ENCODE measurements at places on chromosomes 12 and 14.

- DNase-seq: no peak
Measured at GRCh38 chr12:107539196-107539939, 146.2 kb upstream of the PWP1 start.

GRCh38 chr14:83714151-83714550 lies 1815.8 kb upstream of the FLRT2 start:
- DNase-seq: no peak

DNA sequence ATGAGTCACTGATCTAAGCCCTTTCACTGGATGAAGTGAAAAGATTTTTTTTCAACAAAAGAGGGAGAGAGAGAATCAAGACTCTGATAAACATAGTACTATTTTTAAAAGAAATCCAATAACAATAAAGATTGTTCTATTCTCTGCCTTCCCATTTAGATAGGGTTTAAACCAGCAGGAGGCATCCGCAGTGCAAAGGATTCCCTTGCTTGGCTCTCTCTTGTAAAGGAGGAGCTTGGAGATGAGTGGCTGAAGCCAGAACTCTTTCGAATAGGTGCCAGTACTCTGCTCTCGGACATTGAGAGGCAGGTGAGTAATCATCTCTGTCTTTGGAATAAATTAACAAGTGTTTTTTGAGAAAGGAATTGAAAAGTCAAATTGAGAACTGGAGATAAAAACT lies 124.9 kb downstream of the DERA start:
- DNase-seq: no peak

DNA sequence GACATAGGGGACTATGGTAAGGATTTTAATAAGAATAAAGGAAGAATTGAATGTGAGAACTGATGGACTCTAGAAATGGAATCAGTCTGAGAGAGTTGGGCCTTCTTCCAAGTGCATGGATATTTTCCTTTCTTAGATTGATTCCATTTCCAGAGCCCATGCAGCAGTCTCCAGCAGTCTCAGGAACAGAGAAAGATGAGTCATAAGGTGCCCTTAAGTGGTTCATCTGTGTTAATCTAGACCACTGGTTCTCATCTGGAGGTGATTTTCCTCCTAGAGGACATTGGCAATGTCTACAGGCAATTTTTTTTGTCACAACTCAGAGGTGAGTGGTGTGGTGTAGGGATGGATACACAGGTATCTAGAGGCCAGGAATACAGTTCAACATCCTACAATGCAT lies 25.9 kb downstream of the TRIM9 start:
- no peak for DNase-seq

DNA sequence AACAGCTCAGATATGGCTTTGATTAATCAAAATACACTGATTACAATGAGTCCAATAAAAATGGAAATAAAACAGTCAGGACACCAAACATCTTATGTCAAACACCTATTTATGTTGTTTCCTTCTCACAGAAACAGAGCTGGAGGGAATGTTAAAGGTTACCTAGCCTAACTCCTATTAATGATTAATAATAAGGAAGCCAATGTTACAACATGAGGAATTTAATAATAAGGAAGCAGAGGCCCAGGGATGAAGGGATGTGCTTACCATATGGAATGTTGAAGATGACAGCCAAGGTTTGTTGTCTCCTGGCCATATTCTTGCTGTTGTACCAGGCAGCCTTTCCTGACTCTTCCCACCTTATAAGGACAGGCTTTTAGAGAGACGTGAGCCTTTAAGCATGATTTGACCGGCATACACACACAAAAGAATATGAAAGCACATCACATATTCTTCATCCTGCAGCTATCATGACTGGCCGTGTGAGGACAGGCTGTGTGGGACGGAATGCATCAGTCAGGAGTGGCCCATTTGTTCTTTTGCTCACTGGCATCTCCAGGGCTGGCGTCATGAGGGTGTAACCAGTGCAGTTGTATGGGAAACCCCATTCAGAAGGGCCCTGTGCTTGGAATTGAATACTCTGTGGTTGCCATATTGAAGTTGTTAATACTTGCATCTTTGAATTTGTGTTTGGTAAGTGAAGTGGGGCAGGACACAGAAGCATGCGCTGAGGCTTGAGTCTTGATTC lies 3.1 kb upstream of the GPRC5D start:
- DNase-seq: no peak

DNA sequence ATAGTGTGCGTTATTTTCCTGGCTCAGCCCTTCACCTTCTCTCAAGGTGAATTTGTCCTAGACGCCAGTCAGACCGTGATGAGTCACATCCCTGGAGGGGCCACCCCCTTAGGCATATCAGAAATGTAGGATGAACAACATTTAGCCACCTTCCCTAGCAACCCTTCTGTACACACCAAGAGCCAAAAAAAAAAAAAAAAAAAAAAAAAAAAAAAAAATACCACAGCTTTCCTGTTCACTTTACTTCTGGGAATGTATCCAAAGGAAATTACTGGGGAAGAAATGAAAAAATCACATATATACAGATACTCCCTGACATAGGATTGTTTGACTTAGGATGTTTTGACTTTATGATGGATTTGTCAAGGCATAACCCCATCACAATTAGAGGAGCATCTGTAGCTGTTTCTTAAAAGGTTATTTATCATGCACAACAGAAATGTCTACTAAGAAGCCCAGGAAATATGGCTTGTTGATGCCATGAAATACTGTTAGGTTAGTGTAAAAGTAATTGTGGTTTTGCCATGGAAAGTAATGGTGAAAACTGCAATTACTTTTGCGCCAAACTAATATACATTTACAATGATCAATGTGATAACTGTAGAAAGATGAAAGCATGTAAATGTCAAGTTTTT lies 68.2 kb upstream of the BDKRB2 start:
- DNase-seq: no peak

GRCh38 chr12:29614694-29615325 lies 117.3 kb upstream of the OVCH1 start:
- DNase-seq: no peak

DNA sequence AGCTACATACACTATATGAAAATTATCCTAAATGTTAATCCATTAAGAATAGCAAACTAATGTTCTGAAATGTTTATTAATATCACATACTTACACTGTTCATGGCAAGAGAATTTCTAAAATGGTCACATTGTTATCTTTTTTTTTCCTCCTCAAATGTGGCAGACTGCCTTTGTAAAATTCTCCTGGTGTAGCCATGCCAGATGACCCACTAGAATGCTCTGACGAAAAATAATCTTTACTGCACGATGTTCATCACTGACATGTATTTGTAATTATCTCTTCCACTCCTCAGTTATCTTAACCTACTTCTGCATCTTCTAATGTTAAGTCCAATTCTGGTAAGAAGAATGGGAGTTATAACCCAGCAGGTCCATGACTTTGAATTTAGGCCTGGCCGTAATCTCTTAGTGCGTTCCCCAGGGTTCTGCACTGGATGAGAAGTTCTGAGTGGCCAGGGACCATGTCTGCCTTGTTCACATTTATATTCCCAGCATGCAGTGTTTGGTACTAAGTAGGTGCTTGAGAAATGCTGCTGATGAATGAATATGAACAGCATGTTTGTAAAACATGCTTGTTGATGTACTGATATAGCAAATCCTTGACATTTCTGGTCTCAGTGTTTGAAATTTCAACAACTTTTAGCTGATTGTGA lies 46.7 kb downstream of the NOPCHAP1 start:
- DNase-seq: no peak

DNA sequence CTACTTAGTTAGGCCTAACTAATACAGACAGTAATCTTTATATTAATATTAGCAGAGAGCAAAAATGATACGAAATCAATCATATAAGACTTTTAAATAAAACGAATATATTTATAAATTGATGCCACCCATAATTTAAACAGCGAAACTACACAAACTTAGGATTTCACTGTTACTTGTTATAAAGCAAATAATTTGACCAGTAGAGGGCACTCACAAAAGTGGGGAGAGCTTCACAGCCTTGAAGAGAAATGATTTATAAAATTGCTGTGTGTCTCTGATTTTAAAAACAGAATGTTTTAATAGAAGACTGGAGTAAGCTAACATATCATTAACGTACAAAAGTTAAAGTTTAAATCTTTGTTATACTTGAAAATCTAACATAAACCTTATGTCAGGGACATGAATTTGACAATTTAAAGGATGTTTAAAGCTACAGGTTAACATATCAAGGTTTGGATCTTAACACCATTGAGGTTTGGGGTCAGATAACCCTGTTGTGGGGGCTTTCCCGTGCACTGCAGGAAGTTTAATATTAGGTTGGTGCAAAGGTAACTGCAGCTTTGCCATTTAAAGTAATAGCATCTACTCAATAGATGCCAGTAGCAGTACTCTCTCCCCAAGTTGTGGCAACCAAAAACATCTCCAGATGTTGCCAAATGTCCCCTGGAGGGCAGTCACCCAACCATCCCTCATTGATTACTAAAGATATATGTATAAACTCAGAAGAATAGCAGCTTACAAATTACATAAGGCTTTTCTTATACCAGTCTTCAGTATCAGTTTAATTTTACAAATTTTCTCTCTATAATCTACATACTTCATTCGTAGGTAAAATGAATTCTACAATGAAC lies 9.3 kb downstream of the KRAS start:
- DNase-seq: no peak

- no peak for DNase-seq
Measured at GRCh38 chr14:31024577-31025366, 677 bp upstream of the AP4S1 start.

DNA sequence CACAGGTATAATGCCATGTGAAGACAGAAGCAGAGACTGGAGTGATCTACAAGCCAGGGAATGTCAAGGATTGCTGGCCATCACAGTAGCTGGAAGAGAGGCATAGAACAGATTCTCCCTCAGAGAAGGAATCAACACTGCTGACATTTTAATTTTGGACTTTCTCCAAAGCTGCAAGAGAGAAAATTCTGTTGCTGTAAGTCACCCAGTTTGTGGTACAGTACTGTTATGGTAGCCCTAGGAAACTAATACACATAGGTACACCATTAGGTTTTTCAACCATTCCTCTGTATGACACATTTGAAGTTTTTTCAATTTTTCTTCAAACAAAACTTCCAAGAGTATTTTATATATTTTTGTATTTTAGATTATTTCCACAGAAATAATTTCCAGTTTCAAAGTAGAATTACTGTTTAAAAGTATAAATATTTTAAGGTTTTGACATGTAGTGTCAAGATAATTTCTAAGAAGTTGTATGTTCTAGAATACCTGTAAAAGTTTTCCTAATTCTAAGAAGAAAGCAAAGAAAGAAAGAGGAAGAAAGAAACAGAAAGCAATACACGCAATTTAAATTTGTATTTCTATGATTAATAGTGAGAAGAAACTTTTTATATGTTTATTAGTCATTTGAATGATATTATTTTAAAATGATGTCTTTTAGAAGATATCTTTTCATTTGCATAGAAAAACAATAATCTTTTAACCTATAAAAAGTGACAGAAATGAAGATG lies 64.9 kb upstream of the CATSPERB start:
- DNase-seq: no peak

- no peak for DNase-seq
Measured at GRCh38 chr12:71948390-71948789, 9.7 kb downstream of the TPH2 start.

DNA sequence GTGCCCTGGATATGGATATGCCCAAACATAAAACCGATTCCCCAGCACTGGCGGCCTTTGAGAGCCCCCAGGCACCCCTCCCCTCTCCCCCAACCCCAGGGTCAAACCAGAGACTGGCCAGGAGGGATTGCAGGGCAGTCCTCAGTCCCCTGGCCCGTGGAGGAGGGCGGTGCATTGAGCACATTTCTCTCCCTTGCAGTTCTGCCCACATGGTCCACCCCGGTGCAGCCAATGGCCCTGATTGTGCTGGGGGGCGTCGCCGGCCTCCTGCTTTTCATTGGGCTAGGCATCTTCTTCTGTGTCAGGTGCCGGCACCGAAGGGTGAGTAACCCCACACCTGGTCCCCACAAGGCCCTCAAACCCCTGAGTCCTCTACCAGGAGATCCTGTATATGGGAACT lies 3.4 kb upstream of the GPR162 start:
- no peak for DNase-seq

GRCh38 chr12:25491396-25492325 lies 61.4 kb downstream of the LMNTD1 start:
- DNase-seq: no peak

- peak; percentile 17 for DNase-seq
Measured at GRCh38 chr12:119938049-119938667, 50.9 kb upstream of the BICDL1 start.

DNA sequence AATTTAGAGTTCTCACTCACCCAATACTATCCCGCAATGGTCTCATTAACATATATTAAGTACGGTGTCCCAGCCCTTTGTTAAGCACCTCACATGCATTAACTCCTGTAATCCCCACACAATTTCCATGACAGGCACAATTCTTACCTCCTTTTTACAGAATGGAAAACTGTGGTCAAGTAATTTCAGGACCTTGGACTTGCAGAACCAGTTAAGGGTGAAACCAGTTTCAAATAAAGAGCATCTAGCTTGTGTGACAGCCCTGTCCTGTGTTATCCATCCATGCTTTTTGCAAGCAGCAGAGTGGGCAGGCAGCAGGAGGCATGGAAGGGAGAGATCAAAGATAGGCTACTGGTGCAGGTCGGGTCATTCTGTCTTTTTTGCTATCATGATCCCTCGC lies 470.8 kb downstream of the NELL2 start:
- no peak for DNase-seq

DNA sequence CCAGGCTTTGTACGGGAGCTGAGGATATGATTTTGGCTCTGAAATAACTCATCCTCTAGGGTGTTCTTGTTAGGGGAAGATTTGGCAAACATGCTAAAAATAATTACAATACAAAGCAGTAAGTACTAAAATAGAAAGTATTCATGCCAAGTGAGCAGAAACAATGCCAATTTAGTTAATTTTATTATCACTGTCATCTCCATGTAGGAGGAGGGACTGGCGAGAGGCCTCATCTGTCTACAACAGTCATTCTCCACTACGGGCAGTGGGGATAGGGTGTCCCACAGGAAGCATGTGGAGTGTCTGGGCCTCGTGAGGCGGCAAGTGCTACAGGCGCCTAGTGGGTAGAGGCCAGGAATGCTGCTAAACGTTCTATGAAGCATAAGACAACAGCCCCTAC lies 3.3 kb downstream of the ISM2 start:
- DNase-seq: no peak

GRCh38 chr12:58314610-58315009 lies 373.2 kb downstream of the ATP23 start:
- no peak for DNase-seq

- DNase-seq: no peak
Measured at GRCh38 chr12:78878459-78878858, 13.9 kb downstream of the SYT1 start.

DNA sequence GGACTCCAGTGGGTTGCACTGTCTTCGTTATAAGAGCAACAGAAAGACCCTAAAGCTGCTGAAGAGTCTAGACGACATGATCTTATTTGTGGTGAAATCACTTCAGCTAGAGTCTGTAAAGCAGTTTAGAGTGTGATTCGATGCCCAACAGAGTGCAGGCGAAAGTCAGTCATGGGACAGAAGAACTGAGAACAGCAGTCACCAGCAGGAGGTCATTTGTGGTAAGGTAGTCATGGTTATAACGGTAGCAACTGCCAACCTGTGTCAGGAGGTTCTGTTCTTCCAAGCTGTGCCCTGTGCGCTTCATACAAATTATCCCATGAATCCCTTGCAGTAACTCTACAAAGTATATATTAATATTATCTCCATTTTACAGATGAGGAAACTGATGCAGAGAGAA lies 954.1 kb downstream of the AACS start:
- no peak for DNase-seq
